ENCODE measurements at places on chromosomes 2 and 18.

GRCh38 chr2:228845162-228845925 is 425.7 kb downstream of the PID1 start:
- no peak for DNase-seq

DNA sequence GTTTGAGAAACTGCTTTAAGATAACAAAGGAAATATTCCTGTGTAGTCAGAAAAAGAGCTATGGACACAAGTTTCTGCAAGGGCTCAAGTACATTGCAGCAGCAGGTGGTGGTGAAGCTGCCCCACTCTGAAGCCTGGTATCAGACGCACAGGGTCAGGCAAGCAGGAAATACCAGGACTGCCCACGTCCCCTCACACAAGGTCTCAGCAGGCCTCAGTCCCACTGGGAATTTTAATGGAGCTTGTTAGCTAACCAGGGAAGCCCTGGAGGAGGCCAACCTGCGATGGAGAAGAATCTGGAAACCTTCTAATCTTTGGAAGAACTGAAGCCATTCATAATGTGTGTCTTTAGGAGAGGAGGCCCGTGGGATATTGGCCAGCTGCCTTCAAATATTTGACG is 168.3 kb downstream of the UXS1 start:
- no peak for DNase-seq

DNA sequence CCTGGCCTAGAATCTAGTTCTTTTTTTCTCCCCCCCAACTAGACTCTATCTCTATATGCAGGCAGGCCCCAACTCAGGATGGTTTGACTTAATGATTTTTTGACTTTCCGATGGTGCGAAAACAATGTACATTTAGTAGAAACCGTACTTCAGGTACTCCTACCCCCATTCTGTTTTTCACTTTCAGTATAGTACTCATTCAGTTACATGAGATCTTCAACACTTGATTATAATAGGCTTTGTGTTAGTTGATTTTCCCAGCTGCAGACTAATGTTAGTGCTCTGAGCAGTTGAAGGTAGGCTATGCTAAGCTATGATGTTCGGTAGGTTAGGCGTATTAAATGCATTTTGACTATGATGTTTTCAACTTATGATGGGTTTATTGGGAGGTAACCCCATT is 37.7 kb downstream of the PLEKHB2 start:
- no peak for DNase-seq

- no peak for DNase-seq
These were observed 19.7 kb downstream of the MIB1 start for GRCh38 chr18:21760321-21760720.

DNA sequence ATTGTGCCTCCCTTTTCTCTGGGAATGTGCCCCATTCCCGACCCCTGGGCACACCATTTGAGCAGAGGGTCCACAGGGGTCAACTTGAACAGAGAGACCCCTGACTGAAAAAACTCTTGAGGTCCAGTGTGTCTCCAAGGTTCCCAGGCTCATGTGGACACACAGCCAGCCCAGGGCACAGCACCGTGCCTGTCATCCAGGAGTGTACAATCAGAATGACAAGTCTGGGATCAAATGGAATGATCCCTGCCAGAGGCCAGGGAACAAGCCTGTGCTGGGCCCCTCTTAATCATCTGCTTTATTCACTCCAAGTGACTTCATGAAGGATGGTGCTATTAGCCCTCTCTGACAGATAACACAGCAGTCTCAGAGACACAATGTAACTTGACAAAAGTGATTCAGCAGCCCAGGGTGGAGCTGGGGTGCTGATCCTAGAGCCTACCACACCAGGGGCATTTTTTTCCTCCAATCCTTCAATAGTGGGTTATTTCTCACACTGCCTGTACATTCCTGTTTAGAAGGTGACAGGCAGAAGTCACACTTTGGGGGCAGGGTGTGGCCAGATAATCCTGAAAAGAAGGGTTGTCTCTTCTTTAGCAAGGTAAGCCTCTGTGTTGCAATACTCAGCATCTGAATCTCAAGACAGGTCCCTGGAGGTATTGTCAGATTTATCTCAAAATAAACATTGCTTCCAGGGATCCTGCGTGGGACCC is 84.0 kb upstream of the TMEM200C start:
- DNase-seq, result no peak

DNA sequence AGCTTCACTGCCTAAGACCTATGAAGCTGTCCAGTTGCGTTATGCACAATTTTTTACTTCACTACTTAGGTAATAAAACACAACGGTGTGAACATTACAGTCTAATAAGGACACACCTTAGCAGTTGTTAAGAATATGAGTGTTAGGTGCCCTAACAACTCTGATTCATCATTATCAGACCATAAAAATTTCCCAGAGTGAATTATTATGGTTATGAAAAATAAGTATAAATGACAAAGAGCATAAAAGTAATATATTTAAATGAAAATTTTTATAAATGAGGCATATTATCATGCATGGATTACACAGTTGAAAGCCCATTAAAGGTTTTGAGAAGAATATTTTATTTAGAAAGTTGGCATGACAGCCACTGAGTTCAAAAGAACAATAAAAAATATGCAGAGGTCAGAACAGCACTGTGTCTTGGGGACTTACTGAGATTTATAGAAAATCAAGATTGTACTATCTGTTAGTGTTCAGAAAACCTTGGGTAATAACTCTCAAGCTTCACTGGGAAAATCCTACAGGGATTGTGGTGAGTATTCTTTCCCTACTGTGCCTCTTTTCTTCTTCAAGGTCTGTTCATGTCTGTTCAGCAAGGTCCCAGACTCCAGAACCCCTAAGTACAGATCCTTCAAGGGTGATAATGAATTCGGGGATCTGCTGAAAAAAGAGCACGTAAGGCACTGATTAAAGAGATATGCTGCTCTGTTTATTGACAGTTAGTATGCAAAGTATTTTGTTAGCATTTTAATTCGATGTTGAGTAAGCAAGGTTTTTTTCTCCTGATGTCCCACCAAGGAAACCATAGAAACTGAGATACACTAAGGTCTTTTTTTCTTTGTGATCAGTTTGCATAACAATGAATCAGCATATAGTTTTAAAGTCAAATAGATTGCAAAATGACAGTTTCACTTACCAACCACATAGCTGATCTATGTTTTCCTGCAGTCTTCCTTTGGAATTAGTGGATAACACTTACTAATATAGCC is 250.0 kb downstream of the DSEL start:
- DNase-seq, result no peak

DNA sequence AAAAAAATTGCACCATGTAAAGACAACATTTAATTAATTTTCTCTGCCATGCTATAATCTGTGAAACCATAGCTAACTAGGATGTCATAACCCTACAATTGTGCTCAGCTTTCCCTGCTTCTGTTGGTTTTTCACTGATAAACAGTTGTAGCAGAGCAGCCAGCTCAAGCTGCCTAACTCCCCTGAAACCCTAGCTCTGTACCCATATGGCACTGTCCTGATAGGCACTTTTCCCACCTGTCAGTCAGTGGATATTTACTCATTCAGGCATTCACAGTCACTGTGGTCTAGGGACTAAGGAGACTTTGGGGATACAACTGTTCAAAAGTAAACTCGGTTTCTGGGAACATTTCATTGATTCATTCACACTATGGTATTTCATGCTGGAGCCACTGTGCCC is 407.0 kb downstream of the DSEL start:
- no peak for DNase-seq

DNA sequence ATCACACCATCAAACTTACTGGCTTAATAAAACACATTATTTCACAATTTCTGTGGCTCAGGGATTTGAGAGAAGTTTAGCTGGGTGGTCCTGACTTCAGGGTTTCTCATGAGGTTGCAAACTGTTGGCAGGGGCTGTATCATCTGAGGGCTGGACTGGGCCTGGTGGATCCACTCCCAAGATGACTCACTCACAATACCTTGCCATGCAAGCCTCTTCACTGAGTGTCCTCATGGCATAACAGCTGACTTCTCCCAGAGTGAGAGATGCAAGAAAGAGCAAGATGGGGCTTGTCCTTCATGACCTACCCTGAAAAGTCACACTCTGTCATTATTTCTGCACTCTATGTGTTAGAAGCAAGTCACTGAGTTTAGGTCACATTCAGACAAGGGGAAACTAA is 73.8 kb downstream of the AQP4 start:
- no peak for DNase-seq

DNA sequence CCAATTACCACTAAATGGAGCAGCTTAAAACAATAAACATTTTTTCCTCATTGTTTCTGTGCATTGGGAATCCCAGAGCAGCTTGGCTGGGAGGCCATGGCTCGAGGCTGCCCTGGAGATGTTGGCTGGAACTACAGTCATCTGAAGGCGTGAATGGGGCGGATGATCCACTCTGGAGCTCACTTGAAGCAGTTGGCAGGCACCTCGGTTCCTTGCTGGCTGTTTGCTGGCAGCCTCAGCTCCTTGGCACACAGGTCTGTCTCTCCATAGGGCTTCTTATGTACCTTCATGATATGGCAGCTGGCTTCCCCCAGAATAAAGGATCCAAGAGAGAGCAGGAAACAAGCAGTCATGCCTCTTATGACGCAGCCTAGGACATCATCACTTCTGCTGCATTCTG is 227.0 kb upstream of the COPS8 start:
- DNase-seq, result no peak

GRCh38 chr18:3069671-3070433 is 56.9 kb upstream of the LPIN2 start:
- DNase-seq, result no peak

GRCh38 chr2:1915746-1916145 is 171.4 kb upstream of the PXDN start:
- DNase-seq, result no peak

- no peak for DNase-seq
These were observed 55.5 kb downstream of the RIT2 start for GRCh38 chr18:43060020-43060419.

DNA sequence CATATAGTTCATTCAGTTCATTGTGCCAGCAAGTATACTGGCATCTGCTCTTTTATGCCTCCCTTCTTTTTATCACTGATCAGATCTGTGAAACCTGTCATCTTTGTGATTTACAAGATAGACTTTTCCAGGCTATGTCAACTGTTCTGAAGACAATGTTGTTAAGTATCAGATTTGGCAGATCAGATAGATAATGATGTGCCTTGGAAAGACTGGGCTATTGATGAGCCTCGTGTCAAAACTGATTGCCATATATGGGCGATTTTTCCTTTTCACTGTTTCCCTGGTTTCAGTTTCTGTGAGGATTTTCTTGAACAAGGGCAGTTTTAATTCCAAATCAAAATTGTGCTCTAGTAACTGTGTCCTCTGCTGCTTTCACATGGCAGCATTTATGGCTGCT is 26.6 kb downstream of the INSIG2 start:
- DNase-seq, result no peak

GRCh38 chr2:128970332-128971116 is 651.9 kb upstream of the HS6ST1 start:
- no peak for DNase-seq

DNA sequence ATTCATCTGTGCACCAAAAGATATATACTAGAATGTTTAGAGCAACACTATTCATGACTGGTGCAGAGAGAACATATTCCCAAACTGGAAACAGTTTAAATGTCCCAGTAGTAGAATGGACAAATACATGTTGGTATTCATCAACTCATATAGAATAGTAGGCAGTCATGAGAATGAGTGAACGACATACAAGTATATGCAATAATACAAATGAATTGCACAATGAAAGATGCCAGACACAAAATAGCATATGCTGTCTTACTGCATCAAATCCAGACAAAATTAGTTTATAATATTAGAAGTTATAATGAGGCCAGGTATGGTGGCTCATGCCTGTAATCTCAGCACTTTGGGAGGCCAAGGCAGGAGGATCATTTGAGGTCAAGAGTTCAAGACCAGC is 8.3 kb upstream of the PRKAG3 start:
- DNase-seq, result no peak

- no peak for DNase-seq
These were observed 28.5 kb upstream of the FAHD2A start for GRCh38 chr2:95374029-95374428.

GRCh38 chr18:40962784-40963183 is 992.2 kb upstream of the PIK3C3 start:
- DNase-seq, result no peak

DNA sequence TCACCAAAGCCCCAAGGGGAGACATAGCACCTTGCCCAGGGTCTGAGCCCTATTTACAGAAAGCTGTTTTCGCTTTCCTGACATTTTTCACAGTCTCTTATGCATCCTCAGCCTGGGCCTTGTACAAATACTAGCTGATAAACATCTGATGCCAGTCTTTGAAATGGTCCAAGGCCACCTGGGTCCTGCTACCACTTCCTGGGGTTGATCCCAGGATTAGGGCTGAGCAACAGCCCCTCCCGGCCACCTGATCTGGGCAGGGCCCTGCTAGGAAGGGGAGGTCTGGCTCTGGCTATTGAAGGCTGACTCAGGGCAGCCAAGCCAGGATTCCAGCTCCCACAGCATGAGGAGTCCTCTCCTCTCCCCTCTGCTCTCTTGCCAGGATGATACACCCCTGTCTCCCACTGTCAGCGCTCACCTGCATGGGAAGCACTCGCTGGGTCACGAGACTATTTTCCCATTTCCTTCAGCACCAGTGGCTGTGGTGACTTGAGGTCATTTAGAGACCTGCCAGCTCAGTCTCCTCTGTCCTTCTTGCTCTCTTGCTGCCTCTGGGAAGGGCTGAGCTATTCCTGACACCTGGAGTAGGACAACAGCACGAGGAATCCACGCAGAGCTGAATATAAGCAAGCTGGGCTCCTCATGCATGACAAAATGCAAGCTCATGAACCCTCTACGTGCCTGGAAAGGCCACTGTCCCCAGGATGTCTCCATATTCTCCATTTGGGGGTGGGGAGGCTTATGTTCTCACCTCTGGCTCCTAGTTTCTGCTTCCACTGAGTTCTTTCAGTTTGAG is 53.0 kb upstream of the LGALSL start:
- no peak for DNase-seq

- DNase-seq, result no peak
These were observed 322.6 kb downstream of the PRKCE start for GRCh38 chr2:45974056-45974455.

- no peak for DNase-seq
These were observed 371 bp upstream of the LCLAT1 start for GRCh38 chr2:30446602-30447148.

DNA sequence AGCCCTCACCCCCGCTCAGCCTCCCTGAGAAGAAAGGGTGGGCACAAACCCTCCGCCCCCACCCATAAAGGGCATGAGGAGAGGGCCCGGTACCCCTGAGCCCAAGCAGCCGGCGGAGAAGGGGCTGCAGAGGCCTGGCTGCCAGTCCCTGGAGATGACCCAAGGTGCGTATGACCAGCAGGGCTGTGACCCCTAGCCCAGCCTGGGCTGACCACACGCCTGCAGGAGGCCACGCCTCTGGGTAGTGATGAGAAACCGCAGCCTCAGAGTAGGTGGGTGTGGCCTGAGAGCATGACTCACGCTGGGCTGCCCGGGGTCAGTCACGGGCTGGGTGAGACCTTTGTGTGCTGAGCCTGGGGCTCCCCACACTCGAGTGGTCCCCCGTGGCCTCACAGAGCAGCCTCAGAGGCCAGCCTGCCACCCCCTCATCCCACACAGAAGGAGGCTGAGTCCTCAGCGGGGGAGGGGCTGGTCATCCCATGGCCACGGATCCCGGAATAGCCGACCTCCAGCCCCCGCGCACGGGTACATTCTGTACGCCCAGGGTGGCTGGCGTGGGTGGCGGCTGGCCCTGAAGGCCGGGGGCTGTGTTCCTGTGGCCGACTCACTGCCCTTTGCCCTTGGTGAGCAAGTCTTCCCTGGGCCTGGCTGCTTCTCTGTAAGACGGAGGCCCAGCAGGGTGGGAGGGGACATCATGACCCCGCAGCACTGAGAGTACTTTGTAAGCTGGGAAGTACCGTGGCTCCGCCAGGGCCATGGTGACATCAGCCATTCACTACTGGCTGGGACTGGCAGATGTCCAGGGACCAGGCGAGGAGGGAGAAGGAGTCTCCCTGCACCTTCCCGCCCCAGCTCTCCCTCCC is 110.8 kb upstream of the OTOS start:
- DNase-seq, result no peak

GRCh38 chr2:101253013-101253702 is 472 bp downstream of the CNOT11 start:
- DNase-seq, result peak; percentile 76

All from naive B cell (primary cell).